CD4-positive, alpha-beta T cell treated with Interleukin-15 for 1 hour (primary cell): ENCODE measurements at places on chromosomes 2 and 18.
A peak's percentile ranks its signal among the peaks of the same experiment; 100 is the strongest.

DNA sequence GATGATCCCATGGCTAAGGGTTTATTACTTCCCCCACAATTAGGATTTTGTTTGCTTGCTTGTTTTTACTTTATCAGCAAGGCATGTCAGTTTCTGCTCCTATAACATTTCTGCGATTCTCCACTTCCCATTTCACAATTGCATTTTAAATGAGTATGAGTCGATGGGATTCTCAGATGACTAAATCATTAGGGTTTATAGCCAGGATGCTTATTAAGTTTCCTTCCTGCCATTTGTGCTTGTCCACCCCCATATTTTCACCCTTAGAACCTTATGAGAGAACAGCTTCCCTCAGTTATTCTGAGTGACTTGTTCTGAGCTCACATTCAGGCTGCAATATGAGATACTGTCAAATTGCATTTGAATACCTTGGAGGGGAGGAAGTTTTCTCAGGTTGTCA lies 37.9 kb upstream of the C1GALT1C1L start:
- DNase-seq = no peak

DNA sequence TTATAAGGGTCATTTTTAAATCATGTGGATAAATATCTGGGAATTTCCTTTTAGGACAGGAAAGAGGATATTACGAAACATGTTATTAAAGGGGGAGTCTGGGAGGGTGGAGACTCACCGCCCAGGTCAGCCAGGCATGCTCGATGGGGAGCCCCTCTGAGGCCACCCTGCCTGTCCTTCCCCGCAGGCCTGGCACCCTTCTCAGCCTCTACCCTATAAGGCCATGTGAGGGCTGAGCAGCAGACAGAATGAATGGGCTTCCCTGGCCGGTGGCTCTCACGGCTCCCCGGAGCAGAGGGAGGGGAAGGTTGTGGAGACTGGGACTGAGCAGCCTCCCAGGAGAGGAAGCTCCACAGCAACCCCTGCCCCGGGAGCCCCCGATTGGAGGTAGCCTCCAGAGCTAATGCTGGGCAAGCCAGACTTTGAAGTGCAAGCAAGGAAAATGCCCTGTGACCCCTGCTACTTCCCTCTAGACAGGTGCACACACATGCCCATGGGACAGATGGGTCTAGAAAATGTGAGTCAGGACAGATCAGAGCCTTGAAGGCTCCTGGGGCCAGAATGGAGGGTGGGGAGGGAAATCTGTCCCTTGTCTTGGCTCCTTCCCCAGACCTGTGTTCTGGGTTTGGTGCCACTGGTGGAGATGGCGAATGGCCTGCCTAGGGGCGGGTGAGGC lies 13.2 kb upstream of the ARMC9 start:
- no peak for DNase-seq

DNA sequence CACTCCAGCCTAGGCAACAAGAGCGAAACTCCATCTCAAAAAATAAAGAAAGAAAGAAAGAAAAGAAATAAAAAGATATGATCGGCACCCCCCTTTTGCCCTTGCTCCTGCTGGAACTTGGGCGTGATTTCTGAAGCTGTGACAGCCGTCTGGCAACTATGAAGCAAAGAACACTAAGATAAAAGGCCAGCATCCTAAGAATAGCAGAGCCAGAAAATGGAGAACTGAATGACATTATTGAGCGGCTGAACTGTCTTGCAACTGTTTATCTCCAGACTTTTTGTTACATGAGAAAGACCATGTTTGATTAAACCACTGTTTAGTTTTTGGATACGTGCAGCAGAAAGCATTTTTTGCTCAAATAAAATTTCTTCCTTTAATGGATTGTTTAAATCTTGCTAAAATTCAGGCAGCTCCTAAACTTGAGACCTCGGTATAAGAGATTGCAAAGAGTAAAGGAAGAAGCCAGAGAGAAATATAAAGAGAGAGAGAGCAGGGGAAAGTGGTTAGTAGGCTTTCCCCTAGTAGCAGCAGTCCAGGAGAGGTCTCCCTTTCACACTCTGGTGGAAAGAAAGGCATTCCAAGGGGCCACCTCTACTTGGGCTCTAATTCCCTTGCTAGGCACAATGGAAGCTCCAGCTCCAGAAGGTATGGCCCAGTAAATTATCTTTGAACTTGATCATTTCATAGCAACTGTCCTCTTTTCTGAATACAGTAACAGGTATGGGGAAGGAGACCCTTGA lies 8.2 kb upstream of the MBD2 start:
- DNase-seq = no peak

DNA sequence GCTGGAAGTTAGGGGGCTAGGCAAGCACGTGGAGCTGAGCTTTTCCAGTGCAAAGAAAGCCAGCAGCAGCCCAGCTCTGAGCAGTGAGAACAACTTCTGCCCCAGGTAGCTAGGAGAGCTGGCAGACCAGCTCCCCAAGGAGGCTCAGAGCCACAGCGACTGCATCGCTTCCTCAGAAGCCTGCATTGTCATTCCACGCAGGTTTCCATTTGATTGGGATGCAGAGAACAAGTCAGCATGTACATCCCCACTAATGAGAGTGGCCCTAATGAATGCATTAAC lies 45.1 kb downstream of the C1QL2 start:
- no peak for DNase-seq

DNA sequence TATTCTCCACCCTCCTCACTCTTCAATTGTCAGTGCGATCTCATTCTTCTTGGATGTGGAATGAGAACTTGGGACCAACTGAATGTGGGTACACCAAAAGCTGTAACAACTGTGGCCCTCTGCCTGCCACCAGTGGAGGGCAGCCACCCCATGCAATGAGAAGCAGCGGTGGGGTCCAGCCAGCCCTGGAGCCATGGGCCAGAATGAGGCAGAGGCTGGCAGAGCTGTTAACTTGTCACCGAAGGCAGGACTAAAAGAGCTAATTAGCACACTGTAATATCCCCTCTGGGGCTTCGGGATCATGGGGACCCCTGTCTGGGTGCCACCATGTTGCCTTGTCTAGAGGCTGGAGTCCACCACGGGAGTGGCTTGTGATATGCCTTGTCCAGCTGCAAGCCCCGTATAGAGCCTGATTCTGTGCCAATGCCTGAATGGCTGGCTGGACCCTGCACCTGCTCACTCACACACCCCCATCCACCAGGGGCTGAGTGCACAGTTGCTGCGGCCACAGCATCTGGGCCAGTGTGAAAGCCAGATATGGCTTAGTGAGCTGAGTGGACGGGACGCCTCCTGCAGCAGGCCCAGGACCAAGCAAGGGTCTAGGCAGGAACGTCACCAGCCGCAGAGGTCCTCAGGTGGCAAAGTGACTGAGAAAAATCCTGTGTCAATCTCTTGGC lies 680.5 kb downstream of the DSC3 start:
- DNase-seq = peak; percentile 14

GRCh38 chr18:34956663-34957062 lies 84.5 kb upstream of the MAPRE2 start:
- DNase-seq = no peak

- no peak for DNase-seq
These were observed 477.8 kb downstream of the CDH2 start for GRCh38 chr18:27699137-27699536.

DNA sequence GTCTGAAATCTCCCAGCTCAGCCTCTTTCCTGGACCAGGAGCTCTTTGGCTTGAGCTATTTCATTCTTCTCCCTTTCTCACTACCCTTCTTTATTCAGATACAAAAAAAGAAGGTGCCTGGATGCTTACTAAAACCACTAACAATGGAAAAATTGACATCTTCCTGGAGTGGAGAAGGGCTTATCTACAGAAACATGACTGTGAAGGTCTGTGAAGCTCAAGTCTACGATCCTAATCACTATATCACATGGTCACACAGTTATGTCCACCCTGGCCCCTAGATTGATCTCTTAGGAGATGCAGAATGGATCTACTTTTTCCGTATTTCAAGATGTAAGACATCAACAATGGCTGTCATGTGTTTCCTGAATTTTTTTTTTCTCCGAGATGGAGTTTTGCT lies 5.7 kb upstream of the KRCC1 start:
- no peak for DNase-seq

- DNase-seq = no peak
These were observed 329.5 kb upstream of the SYT4 start for GRCh38 chr18:43606795-43607194.

DNA sequence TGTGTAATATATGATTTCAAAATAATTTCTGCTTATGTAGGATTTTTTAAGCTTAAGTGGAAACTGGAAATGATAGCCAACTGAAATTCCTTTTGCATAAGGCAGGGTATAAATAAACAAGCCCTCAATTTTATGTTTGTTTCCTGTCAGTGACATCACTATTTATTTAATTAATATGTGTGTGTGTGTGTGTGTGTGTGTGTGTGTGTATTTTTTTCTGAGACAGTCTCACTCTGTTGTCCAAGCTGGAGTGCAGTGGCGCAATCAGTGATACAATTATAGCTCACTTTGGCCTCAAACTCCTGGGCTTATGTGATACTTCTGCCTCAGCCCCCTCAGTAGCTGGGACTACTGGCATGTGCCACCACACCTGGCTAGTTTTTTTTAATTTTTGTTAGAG lies 29.3 kb upstream of the CYP20A1 start:
- DNase-seq = no peak

GRCh38 chr2:155141418-155141817 lies 442.9 kb downstream of the KCNJ3 start:
- no peak for DNase-seq

DNA sequence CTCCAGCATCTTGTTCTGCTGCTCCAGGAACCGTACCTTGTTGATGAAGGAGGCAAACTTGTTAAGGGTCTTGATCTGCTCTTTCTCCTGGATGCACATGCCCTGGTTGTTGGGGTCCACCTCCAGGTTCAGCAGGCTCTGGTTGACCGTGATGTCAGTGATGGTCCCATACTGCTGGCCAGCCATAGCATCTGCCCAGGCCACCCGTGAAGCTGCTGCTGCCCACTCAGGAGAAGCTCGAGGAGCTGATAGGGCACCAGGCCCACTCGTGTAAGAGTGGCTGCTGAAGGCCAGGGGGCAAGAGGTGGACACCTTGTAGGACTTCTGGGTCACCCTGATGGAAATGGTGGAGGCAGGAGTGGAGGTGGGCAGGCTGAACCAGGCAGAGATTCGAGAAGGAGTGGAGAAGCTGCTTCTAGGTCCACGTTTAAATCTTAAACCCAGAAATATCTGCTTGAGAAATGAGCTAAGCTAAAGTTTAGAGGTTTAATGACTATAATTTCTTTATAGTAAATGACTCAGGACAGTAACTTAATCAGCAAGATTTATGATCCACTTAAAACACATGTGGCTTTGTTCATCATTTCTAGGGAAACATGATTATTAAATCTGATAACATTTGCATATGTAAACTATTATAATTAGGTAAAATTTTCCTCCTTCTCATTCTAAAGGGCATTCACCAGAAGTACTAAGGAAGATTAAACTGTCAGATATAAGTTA lies 358.7 kb upstream of the SETBP1 start:
- no peak for DNase-seq

DNA sequence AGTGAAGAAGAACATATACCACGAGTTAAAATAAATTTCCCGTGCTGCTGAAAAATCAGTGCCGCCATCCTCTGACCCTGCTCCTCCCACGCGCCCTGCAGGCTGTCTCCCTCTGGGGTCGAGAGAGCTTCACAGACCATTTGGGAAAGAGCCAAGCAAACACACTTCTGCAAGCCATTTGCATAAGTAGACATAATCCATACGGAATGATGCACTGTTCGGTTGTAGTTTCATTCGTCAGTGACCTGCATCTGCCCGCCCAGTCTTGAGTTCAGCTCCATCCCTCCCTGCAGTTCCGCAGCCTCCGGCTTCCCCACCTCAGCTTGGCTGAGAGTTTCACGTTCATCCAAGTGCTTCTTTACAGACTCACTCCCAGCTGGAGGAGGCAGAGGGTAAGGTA lies 69.6 kb downstream of the TRAPPC12 start:
- no peak for DNase-seq

DNA sequence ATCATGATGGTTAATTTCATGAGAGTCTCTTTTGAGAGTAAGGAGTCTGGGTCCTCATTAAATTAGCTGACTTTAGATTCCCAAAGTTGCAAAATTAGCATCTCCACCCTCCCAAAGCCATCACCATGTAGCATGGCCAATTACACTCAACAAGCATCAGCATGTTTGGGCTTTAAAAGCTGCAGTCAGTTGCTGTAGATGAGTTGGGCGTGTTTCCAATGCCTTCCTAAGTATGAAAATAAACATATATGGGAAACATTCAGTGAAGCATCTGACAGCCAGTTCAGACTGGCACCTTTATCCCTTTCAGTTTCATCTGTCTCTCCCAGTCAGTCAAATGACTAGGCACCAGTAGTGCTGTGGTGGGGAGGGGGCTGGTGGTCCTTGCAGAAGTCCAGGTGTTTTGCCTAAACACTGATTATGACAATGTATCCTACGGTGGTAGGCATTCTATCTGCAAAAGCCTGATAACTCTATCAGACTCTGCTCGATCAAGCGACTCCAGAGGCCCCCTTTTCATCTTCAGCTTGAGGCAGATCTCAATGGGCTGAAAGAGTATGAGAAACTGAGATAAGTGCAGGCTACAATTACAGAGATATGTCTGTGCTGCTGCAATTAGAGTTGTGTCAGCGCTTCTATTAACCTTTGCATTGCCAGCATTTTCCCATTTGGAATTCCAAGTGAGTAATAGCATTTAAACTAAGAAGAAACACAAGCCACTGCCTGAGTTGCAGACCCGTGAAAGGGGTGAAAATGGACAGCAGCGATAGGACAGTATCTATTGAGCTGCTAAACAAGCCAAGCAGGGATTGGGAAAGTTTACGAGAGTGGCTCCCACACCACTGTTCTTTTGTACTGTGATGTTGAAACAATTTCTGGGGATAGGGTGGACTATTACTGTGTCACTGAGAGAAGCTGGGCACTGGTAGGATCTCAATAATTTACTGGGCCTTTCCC lies 67.3 kb upstream of the SPOPL start:
- no peak for DNase-seq

GRCh38 chr2:236627841-236628240 lies 58.2 kb downstream of the ACKR3 start:
- DNase-seq = no peak

- DNase-seq = no peak
These were observed 462.3 kb upstream of the SALL3 start for GRCh38 chr18:78517328-78517727.

DNA sequence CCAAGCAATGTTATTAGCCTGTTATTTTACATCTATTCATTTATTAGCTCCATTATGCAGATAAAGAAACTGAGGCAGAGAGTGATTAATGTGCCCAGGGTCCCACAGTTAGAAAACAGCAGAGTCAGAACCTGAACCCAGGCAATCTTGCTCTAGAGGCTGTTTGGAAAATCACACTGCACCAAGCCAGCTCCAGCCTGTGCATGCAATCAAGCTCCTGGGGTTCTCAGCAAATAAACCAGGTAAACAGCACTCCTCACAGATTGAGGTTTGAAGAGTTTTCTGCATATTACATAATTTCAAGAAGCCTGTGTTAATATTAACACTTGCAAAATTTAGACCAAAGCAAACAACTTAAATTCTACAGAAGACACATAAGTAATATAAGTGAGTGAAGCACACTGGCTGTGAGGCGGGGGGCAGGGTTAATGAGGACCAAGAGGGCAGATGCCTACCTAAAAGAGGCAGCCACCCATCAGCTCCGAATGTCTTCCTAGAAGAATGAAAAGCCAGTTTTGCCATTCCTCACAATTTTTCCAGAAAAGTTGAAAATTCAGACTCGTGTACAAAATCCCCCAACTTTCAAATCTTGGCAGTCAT lies 35.4 kb downstream of the CACNB4 start:
- DNase-seq = no peak

GRCh38 chr2:217218269-217219163 lies 358.7 kb upstream of the TNP1 start:
- no peak for DNase-seq
